NCI-H774 (cell line): ENCODE measurements at places on chromosomes 13 and 19.

GRCh38 chr13:20002787-20003186, 44.3 kb downstream of the ZMYM2 start:
- DNase-seq = no peak

GRCh38 chr13:98406427-98406826, 170.5 kb downstream of the STK24 start:
- DNase-seq = no peak

GRCh38 chr13:79160818-79161217, 245.2 kb downstream of the RBM26 start:
- no peak for DNase-seq

- no peak for DNase-seq
Measured at GRCh38 chr19:41698746-41699230, 9.6 kb upstream of the CEACAM5 start.

DNA sequence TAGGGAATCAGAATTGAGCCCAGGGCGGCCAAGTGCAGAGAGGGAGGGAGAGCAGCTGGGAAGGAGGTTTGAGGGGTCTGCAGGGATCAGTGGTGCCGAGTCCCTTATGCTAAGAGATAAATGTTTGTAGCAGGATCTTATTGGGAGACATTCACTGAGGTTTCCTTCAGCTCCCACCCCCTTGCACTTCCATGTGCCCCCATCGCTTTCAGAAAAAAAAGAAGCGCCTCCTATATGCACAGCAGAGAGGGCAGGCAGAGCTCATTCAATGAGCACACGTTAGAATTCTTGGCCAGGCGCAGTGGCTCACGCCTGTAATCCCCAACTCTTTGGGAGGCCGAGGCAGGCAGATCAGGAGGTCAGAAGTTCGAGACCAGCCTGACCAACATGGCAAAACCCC, 28.0 kb downstream of the CYP4F2 start:
- no peak for DNase-seq

DNA sequence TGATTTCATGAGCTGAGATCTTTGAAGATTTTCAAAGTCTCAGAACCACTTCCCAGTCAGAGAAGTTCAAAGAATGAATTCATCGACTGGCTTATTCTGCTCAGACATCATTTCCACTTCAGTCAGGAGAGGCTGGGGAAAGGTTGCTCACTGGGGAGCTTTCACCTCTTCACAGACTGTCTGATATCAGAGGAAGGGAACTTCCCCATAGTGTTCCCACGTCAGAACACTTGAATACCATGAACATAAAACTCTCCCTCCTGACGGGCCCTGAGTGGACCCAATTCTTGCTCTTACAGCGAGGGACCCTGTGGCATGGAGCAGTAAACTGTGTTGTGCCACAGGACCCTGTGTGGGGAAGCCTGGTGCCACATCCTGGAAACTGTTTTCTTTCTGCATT, 492.6 kb downstream of the COG6 start:
- DNase-seq = no peak

GRCh38 chr13:78700121-78700910, 41.4 kb upstream of the OBI1 start:
- no peak for DNase-seq

DNA sequence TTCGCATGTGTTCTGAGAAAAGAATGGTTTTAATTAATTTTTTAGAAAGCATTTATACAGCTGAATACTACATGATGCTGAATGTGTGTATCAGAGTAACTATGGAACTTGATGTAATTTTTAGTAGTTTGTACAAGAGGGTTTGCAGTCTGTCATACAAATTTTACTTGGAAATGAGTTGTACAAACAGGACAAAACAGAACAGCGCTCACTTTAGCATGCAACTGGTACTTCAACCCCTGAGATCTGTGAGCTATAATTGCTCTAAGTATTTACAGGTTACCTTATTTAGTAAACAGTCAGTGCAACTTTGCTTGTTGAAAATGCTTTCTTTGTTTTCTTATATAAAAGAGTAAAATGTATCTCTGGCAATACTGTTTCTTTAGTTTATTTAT, 706 bp downstream of the TNFRSF19 start:
- no peak for DNase-seq

GRCh38 chr19:18292810-18293641, 11.6 kb upstream of the JUND start:
- DNase-seq = no peak

DNA sequence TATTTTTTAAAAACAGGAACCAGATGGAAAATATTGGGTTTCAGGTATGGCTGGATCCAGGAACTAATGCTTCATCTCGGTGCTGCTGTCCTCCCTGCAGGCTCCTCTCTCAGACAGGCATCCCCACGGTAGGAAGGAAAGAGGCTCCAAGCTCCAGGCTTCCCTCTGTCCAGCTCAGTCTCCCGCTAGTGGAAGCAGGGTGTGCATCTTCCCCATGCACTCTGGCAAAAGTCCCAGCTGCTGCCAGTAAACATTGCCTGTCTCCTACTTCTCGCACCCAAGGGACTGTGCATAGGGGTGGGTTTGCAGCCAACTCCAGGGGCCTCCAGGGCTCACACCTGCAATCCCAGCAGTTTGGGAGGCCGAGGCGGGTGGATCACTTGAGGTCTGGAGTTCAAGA, 29.2 kb downstream of the IL12RB1 start:
- no peak for DNase-seq

DNA sequence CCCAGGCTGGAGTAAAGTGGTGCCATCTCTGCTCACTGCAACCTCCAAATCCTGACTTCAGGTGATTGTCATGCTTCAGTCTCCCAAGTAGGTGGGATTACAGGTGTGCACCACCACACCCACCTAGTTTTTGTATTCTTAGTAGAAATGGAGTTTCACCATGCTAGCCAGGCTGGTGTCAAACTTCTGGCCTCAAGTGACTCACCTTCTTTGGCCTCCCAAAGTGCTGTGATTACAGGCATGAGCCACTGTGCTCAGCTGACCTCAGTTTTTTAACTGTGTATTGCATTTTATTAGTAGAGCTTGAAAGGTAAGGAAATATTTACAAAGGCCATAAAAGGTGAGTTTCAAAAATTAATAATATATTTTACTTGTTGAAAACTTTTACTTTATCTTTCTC, 2.3 kb downstream of the ZNF726 start:
- no peak for DNase-seq

DNA sequence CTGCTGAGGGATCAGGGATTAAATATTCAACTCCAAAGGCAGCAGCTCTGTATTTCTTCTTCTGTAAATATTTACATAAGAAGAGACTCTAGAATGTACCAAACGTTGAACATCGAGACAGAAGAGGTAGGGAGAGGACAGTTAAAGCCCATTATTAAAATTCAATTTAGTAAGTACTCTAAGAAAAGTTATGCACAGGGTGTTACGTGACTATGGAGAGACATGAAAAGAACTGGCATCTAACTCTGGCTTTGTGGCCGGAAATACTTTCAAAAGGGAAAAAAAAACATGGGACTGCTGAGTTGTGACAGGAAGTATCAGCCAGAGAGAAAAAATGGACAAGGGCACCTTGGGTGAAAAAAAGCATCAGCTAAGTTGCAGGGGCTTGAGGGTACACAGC, 36.7 kb downstream of the LNX2 start:
- no peak for DNase-seq

- no peak for DNase-seq
Measured at GRCh38 chr13:35554972-35555623, 78.6 kb upstream of the MAB21L1 start.

DNA sequence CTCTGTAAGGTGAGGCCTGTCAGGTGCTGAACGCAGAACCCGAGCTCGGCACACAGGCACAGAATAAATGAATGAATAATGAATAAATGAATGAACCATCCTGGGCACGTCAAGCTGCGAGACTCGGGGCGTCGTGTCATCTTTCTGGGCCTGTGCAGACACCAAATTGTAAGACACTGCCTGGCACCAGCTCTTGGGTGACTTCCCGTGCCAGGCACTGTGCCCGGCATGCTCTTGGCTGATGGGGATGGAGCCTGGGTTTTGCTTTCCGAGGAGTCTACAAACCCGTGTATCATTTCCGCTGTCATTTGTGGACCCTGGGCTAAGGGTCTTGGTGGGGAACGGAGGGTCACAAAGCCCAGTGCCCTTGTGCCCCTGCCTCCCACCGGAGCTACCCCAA, 43.9 kb downstream of the CELF5 start:
- no peak for DNase-seq

GRCh38 chr19:36115453-36116343, at the start of gene TBCB:
Gene TBCB (plus strand): TSS chr19:36115468. CDS start chr19:36115561, 93 bp downstream.
- DNase-seq = peak; percentile 79

DNA sequence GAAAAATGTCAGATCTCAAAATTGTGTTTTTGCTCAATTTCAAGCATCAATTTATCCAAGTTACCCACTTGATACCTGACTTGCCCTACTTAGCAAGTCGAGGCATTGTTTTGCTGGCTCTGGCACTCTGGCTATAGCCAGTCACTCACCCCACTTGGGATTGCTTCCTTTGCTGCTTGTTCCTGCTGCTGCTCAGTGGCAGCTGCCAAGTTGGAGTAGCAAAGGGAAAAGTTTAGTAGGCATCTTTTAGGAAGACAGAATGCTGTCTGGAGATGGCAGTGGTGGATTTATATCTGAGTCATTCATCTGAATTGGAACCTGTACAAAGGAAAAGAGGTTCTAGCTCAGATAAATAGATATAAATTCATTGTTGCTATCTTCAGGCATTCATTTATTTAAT, 41.2 kb downstream of the PCCA start:
- no peak for DNase-seq

- DNase-seq = no peak
Measured at GRCh38 chr13:39036212-39036611, 1.7 kb downstream of the PROSER1 start.

- no peak for DNase-seq
Measured at GRCh38 chr13:94020833-94021232, 458.6 kb downstream of the DCT start.

GRCh38 chr19:46919324-46919723, 58.5 kb downstream of the ARHGAP35 start:
- no peak for DNase-seq

- peak; percentile 49 for DNase-seq
Measured at GRCh38 chr13:110509478-110509926, 52.0 kb downstream of the RAB20 start.

- DNase-seq = no peak
Measured at GRCh38 chr13:64428196-64428595, 2801.9 kb downstream of the PCDH9 start.
